ENCODE measurements at places on chromosomes 6 and 20. TPM values are rescaled to one million over a fixed set of nuclear protein-coding genes. Genes with fewer than 3 reads are reported as not detected.

- no peaks in the 10 kb centered on the region for H3K36me3 ChIP-seq
- H3K27ac ChIP-seq = no peak overlapping the region
- no peak for DNase-seq
- no peaks in the 10 kb centered on the region for H3K27me3 ChIP-seq
Observed at GRCh38 chr6:14371530-14371929, 254.0 kb downstream of the CD83 start.

GRCh38 chr6:162862941-162863340 lies 135.2 kb downstream of the PACRG start:
- H3K27me3 ChIP-seq = no peaks in the 10 kb centered on the region
- no peak for DNase-seq
- H3K36me3 ChIP-seq = no peaks in the 10 kb centered on the region
- no peak overlapping the region for H3K4me3 ChIP-seq
- H3K4me1 ChIP-seq = no peaks in the 10 kb centered on the region

GRCh38 chr6:42177514-42178364 lies 4.6 kb downstream of the GUCA1A start:
- peak overlapping the region; percentile 19 for H3K4me3 ChIP-seq
- H3K27me3 ChIP-seq = no peaks in the 10 kb centered on the region
- no peaks in the 10 kb centered on the region for H3K36me3 ChIP-seq
- H3K27ac ChIP-seq = peak overlapping the region; percentile 62
- no peak for DNase-seq

GRCh38 chr6:117206944-117207687 lies 58.2 kb upstream of the VGLL2 start:
- H3K4me3 ChIP-seq = no peak overlapping the region
- H3K4me1 ChIP-seq = no peaks in the 10 kb centered on the region
- no peak overlapping the region for H3K27ac ChIP-seq

GRCh38 chr20:64253443-64253842 lies 2.1 kb upstream of the PCMTD2 start:
- DNase-seq = no peak
- H3K4me3 ChIP-seq = no peak overlapping the region
- H3K36me3 ChIP-seq = no peaks in the 10 kb centered on the region
- peaks cover 34% of the 10 kb centered on the region for H3K4me1 ChIP-seq

CARMIL1 gene
- total RNA-seq = not detected

- DNase-seq = no peak
- no peak overlapping the region for H3K4me3 ChIP-seq
- H3K27ac ChIP-seq = no peak overlapping the region
- H3K4me1 ChIP-seq = peaks cover 9% of the 10 kb centered on the region
- no peaks in the 10 kb centered on the region for H3K27me3 ChIP-seq
- H3K36me3 ChIP-seq = no peaks in the 10 kb centered on the region
Observed at GRCh38 chr6:6483733-6484132, 104.8 kb upstream of the LY86 start.

DNA sequence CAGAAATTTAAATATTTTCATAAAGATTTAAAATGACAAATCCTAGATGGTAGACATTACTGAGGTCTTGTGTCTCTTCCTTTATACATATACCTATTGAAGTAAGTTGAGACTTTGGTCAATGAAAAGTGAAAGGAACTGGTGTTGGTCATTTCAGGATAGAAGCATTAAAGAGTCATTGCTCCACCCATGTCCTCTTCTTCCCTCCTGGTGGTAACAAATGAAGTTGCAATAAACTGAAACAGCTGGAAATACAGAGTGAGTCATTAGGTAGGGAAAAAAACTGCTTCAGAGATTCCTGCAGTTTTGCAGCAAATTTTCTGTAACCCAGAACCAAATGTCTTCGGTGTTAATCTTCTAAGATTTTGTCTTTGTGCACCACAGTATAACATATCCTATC lies 448.0 kb downstream of the EYS start:
- H3K27ac ChIP-seq = no peak overlapping the region
- no peak overlapping the region for H3K4me3 ChIP-seq
- no peaks in the 10 kb centered on the region for H3K36me3 ChIP-seq
- H3K4me1 ChIP-seq = no peaks in the 10 kb centered on the region

- no peak overlapping the region for H3K27ac ChIP-seq
- H3K27me3 ChIP-seq = no peaks in the 10 kb centered on the region
- DNase-seq = no peak
- H3K4me3 ChIP-seq = no peak overlapping the region
- H3K36me3 ChIP-seq = no peaks in the 10 kb centered on the region
Observed at GRCh38 chr6:125477156-125477555, 175.4 kb upstream of the HDDC2 start.

SLC13A3 gene
- total RNA-seq = not detected

Data from Karpas-422 (cell line).